ENCODE measurements at places on chromosomes 7 and 10.

DNA sequence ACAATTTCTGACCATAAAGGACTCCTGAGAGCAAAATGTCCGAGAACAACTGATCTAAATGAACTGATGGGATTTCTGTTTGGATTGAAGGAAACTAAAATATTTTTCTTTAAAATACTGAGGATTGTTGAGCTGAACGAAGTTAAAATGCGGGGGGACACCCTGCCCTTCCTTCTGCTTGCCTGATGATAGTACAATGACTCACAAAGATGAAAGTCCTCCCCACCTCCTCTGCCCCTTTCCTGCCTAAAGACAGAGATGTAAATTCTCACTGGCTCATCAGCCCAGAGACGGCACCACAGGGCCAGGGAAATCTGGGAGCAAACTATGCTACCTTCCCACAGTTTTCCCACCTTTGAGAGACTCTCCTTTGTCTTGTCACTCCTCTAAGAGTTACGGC is 180.6 kb downstream of the PHTF2 start:
- no peak for DNase-seq

- no peak for DNase-seq
Observed at GRCh38 chr7:114649689-114650088, 235.1 kb downstream of the FOXP2 start.

DNA sequence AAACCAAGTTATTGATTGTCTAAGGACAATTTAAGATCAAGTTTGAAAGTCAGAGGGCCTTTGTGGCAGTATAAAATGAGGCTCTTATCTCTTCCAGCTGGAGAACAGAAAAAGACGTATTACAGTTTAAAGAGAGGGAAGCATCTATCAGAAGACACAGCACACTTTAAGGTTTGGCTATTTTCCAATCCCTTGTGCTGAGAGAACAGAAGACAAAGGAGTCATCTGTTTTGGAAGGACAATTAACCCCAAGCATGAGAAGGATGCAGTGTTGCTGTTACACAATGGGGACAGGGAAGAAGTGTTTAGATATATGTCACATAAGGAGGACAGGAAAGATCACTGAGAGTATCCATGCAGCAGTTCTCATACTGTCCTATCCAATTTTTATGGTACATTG is 1224.2 kb upstream of the SORCS1 start:
- DNase-seq: no peak

DNA sequence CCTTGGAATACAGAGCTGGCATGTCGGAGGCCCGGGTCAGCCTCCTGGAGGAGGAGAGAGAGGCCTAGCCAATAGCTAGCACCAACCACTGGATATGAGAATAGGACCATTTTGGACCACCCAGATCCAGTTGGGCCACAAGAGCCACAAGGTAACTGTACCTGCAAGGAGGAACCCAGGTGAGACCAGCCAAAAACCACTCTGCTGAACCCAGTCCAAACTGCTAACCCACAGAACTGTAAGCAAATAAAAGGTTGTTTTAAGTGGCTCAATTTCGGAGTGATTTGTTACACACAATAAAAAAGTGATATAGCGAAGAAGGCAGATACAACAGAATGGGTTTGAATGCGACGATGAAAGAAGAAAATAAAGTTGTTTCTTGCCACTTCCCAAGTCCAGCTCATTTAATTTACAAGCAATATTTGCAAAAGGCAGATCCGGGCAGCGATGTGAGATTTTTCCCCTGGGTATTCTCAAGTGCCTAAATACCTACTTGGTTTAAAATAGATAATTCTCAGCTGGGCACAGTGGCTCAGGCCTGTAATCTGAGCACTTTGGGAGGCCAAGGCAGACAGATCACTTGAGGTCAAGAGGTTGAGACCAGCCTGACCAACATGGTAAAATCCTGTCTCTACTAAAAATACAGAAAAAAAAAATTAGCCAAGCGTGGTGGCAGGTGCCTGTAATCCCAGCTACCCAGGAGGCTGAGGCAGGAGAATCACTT is 23.1 kb downstream of the ZNF467 start:
- no peak for DNase-seq

DNA sequence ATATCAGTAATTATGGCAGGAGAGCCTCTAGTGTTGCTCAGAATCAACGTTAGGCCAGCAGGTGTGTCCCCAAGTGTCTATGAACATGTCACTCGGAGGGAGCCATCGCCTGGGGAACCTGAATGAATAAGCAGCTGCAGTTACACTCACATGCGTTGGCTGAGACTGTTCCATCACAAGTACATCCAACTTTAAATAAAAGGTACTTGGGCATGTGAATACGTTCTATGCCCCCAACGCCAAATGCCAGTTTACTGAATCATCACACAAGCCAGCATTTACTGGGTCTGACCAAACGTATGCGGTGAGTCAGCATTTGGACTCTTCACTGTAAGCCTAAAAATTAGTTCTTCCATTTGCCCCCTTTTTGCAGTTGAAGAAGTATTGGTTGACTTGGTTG is 207.6 kb upstream of the PLXNA4 start:
- no peak for DNase-seq

- no peak for DNase-seq
Observed at GRCh38 chr7:43749383-43749940, 9.0 kb upstream of the BLVRA start.

- no peak for DNase-seq
Observed at GRCh38 chr7:31878875-31879274, 191.3 kb downstream of the PDE1C start.

Data from CD4-positive, alpha-beta T cell treated with Interleukin-15 for 4 hours (primary cell).